Neuronal stem cell (in vitro differentiated cells): ENCODE measurements at places on chromosomes 13 and 19.
A peak's percentile ranks its signal among the peaks of the same experiment; 100 is the strongest.

DNA sequence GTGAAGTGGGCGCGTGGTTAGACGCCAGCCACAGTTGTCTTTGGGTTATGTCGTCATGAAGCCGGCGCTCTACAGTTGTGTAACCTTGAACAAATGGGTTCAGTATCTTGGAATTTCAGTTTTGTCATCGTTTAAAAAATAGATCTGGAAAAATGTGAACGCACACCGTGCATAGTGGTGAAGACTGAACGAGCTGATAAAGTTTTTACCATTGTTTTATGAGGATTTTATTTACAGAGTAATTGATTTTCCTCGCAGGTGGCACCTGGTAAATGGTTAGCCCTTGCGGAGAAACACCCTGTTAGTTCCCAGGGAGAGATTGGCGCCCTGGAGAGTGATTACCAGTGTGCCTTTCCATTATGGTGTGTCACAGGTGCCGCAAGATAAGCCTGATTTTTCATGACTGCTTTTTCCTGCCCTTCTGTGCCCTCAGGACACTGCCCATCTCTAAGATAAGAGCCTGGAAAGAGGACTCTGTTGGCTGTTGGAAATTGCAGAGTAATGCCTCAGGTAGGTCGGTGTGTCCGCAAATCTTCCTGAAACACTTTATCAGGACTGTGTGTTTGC, 577 bp downstream of the ZNF181 start:
- peak overlapping the region; percentile 95 for H3K27ac ChIP-seq
- DNase-seq = no peak
- H3K27me3 ChIP-seq = no peaks in the 10 kb centered on the region
- H3K4me3 ChIP-seq = peak overlapping the region; percentile 91
- peaks cover 3% of the 10 kb centered on the region for H3K36me3 ChIP-seq

DNA sequence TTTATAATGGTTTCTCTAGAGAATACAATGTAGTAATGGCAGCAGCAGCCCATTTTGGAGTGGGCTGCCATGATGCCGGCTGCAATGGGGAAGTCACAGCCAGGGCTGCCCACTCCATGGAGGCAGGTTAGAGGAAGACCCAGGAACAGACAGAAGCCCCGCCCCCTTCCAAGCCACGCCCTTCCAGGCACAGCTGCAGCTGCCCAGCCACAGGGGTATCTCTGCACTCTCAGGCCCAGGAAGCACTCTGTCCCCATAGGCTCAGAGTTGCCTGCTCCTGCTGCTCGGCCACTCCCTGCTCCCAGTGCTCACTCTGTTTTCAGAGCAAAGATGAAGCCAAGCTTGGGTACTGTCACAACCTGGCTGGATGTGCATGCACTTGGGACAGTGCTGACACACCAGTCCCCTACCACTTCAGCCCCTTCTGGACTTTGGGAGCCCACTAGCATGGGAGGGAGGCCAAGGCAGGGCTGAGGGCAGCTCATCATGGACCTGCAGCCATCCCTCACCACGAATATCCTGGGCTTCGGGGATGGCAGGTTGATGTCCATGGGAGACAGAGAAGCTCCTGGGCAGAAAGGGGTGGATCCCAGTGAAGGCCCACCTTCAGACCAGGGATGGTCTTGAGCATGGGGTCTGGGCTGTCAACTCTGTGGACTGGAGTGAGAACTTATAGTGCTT, 1224.2 kb downstream of the SLITRK5 start:
- no peaks in the 10 kb centered on the region for H3K27me3 ChIP-seq
- DNase-seq = no peak
- no peak overlapping the region for H3K27ac ChIP-seq
- no peaks in the 10 kb centered on the region for H3K4me1 ChIP-seq

- no peak overlapping the region for H3K27ac ChIP-seq
- peaks cover 11% of the 10 kb centered on the region for H3K4me1 ChIP-seq
- no peak for DNase-seq
- H3K4me3 ChIP-seq = no peak overlapping the region
- H3K36me3 ChIP-seq = no peaks in the 10 kb centered on the region
Measured at GRCh38 chr13:45109102-45109720, 11.1 kb upstream of the GTF2F2 start.

GRCh38 chr13:32115066-32115465, 83.5 kb downstream of the FRY start:
- H3K27me3 ChIP-seq = no peaks in the 10 kb centered on the region
- no peak overlapping the region for H3K4me3 ChIP-seq
- no peak for DNase-seq
- H3K4me1 ChIP-seq = no peaks in the 10 kb centered on the region
- H3K36me3 ChIP-seq = no peaks in the 10 kb centered on the region

DNA sequence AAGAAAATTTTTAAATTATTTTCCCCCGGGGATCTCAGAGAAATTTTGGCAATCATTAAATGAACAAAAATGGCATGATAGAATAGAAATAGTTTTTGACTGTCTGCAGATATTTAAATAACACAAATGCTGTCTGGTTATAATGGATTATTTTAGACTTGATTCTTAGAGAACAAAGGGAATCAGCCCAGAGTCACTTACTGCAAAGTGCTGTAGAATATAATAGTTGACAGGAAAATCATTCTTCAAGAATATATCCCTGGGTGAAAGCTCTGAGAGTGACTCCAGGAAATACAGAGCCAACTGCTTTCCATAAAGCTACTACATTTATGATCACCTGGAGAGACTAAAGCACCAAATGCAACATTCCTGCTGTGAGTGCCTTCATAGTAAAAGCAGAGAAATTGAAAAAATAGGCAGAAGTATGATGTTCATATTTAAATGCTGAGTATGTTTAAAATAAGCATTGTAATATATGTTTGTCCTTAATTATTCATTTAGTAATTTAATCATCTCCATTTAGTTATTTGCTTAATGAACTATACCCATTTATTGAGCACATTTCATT, 1765.8 kb downstream of the SLITRK1 start:
- H3K4me1 ChIP-seq = no peaks in the 10 kb centered on the region
- H3K27me3 ChIP-seq = no peaks in the 10 kb centered on the region
- H3K27ac ChIP-seq = no peak overlapping the region

- no peaks in the 10 kb centered on the region for H3K27me3 ChIP-seq
- DNase-seq = no peak
- H3K4me1 ChIP-seq = no peaks in the 10 kb centered on the region
- no peak overlapping the region for H3K4me3 ChIP-seq
- no peak overlapping the region for H3K27ac ChIP-seq
Measured at GRCh38 chr13:43487461-43487860, 299.3 kb downstream of the ENOX1 start.

- H3K36me3 ChIP-seq = no peaks in the 10 kb centered on the region
- H3K27me3 ChIP-seq = peaks cover 26% of the 10 kb centered on the region
- DNase-seq = no peak
- peaks cover 17% of the 10 kb centered on the region for H3K4me1 ChIP-seq
- no peak overlapping the region for H3K4me3 ChIP-seq
- no peak overlapping the region for H3K27ac ChIP-seq
Measured at GRCh38 chr19:49418511-49418910, 4.7 kb downstream of the PTH2 start.

GRCh38 chr13:112332727-112333126, 43.4 kb upstream of the SPACA7 start:
- no peak overlapping the region for H3K27ac ChIP-seq
- no peaks in the 10 kb centered on the region for H3K27me3 ChIP-seq
- peaks cover 15% of the 10 kb centered on the region for H3K4me1 ChIP-seq
- no peaks in the 10 kb centered on the region for H3K36me3 ChIP-seq
- H3K4me3 ChIP-seq = no peak overlapping the region
- DNase-seq = no peak

DNA sequence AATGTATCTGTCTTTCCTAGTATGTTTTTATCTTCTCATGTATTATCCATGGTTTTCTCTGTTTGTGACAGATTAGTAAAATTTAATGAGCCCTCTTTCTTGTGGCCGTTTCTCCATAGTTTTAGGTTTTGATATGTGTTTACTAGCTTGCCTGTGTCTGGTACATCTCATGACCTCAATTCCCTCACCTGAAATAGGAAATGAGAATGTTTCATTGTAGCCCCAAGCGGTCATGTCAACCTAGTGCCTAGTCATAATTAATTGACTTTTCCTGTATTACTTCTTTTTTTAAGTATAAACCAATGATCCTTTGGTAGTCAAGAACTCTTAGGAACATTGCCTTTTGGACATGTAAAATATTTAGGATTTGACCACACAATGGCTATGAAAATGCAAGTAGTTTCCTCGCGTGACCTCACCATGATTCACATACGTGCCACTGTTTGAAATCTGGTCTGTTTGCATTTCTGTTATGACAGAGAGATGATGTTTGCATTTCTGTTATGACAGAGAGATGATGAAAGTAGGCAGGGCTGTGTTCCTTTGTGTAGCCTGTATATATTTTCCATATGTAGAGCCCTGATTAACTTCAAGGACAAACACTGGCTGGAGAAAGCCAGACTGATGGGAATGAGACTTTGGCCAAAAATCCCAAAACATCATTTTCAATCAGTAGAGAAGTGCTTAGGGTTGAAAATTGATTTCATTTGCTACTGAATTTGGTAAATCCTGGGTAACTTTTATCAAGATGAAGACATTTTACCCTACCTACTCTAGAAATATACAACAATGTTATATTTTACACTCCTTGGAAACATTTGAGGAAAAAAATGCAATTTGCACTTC, 104.8 kb downstream of the TNFRSF19 start:
- H3K36me3 ChIP-seq = no peaks in the 10 kb centered on the region
- DNase-seq = no peak
- peaks cover 4% of the 10 kb centered on the region for H3K4me1 ChIP-seq
- H3K4me3 ChIP-seq = no peak overlapping the region
- no peaks in the 10 kb centered on the region for H3K27me3 ChIP-seq

GRCh38 chr19:7562646-7563393, 27.3 kb downstream of the PNPLA6 start:
- no peak overlapping the region for H3K4me3 ChIP-seq
- H3K36me3 ChIP-seq = peaks cover 11% of the 10 kb centered on the region
- H3K27ac ChIP-seq = no peak overlapping the region
- DNase-seq = no peak
- H3K4me1 ChIP-seq = no peaks in the 10 kb centered on the region

- no peaks in the 10 kb centered on the region for H3K36me3 ChIP-seq
- no peak within 1 kb of the TSS for H3K27ac ChIP-seq
- H3K27me3 ChIP-seq = peaks cover 35% of the 10 kb centered on the region
- no peak within 1 kb of the TSS for H3K4me3 ChIP-seq
Measured at GRCh38 chr19:55075371-55075998, at the start of gene EPS8L1. Gene EPS8L1 (plus strand): TSS chr19:55075869. CDS start chr19:55076445, 576 bp downstream.

GRCh38 chr13:38635030-38635429, 51.8 kb upstream of the FREM2 start:
- no peak for DNase-seq
- H3K36me3 ChIP-seq = no peaks in the 10 kb centered on the region
- no peak overlapping the region for H3K27ac ChIP-seq
- H3K4me3 ChIP-seq = no peak overlapping the region
